IMR-90 (cell line): ENCODE measurements at places on chromosomes 4 and X. TPM values are rescaled to one million over a fixed set of nuclear protein-coding genes. Genes with fewer than 3 reads are reported as not detected.

Gene AMBN
- not detected in 2 replicates for total RNA-seq

- peak; percentile 73 for DNase-seq
These were observed 180.7 kb downstream of the PDGFC start for GRCh38 chr4:156790866-156791265.

GRCh38 chr4:176549161-176549865 is 229.5 kb downstream of the SPCS3 start:
- peak; percentile 84 for DNase-seq

GRCh38 chr4:139015948-139016471 is 429 bp downstream of the NOCT start:
- peak; percentile 20 for DNase-seq

DNA sequence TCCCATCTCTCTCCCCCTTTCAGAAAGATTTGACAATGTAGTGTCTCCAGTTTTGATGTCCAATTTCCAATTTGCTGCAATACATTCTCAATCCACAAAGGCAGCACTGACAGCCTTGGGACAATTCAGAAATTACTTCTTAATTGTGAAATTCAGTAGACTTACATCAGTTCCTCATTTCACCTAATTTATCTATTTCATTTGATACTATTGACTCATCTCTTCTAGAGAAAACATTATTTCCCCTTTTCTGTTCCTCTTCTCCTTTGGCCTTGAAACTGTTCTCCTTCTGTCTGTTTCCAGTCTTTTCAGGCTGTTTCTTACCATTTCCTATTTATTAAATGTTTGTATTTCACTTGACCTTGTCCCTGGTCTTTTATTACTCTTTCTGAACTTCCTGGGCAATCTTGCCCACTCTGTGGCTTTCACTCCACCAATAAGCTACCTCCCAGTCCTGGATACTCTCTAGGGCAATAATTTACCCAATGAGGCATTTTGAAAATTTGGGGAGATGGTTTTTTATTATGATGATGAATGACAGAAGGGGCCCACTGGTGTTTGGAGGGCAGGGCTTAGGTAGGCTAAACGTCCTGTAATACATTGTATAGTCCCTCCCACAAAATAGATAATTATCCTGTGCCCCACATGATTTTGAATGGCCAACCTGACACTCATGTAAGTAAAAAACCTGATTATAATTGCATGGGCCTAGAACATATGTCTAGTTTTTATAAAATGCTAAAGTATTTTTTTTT is 498.0 kb upstream of the BOD1L1 start:
- DNase-seq, result no peak

DNA sequence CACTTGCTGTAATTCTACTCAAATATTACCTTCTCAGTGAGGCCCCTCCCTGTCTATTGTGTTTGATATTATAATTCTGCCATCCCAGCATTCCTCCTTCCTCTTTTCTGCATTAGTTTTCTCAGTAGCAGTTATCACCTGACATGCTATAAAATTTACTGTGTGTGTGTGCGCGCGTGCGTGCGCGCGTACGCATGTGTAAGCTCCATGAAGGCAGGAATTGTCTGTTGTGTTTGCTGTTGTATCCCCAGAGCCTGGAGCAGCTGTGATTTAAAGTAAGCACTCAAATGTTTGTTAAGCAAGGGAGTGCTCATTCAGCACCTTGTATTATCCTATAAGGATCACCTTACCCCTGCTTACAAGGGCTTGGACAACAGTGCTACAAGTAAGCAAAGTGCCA is 8.6 kb downstream of the SRD5A3 start:
- no peak for DNase-seq

Gene BGN
- 10.0 and 11.3 TPM in 2 replicates for total RNA-seq

DNA sequence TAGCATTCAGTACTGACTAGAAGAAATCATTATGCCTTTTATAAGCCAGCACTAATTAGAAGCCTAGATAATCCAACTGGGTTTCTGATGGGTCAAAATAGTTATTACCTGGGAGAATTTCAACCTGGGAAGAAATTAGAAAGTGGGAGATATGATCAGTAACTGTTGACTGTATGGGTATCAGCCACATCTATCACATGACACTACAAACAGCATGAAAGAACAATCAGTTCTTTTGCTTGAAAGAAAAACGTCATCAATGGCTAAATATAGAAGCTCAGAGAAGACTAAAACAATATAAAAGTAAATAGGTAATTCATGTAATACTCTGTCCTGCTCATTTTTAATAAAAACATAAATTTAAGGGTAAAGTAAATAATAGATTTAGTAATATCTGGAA is 145.1 kb downstream of the CAMK2D start:
- no peak for DNase-seq

Gene SPANXA1
- total RNA-seq, result not detected in 2 replicates

DNA sequence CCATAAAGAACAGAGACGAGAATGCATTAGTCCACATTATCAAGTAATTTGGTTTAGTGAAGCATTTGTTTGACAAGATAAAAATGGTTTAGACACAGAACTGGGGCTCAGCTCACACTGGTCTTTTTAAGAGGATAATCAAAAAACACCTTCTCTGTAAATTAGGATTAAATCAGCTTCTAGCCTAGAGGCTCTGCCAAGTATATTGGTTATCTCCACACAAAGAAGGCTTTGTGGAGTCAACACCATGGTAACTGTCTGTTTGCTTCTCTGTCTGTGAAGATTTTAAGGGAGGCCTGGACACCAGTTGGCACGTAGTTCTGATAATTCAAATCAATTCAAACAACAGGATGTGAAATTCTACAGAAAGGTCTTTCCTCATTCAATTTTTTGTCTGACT is 687.0 kb downstream of the DMD start:
- no peak for DNase-seq

GRCh38 chrX:151753313-151754046 is 18.9 kb downstream of the CNGA2 start:
- peak; percentile 2 for DNase-seq

Gene SOWAHB
- under 0.01 TPM in 1 of 2 replicates, not detected in the other for total RNA-seq

Gene RS1
- not detected in 2 replicates for total RNA-seq

- DNase-seq, result peak; percentile 94
These were observed 51.2 kb upstream of the TADA2B start for GRCh38 chr4:6991771-6992557.

GRCh38 chr4:75909405-75909804 is 7.2 kb upstream of the PPEF2 start:
- DNase-seq, result no peak

GRCh38 chrX:18534949-18535348 is 109.5 kb downstream of the CDKL5 start:
- no peak for DNase-seq
